Inflammatory macrophage treated with lipopolysaccharide for 4 hours (primary cell): ENCODE measurements at places on chromosomes 7 and 10.

GRCh38 chr10:21176934-21177480 lies 279.9 kb upstream of the NEBL start:
- no peak for DNase-seq

GRCh38 chr7:18119985-18120384 lies 92.3 kb upstream of the PRPS1L1 start:
- no peak for DNase-seq

DNA sequence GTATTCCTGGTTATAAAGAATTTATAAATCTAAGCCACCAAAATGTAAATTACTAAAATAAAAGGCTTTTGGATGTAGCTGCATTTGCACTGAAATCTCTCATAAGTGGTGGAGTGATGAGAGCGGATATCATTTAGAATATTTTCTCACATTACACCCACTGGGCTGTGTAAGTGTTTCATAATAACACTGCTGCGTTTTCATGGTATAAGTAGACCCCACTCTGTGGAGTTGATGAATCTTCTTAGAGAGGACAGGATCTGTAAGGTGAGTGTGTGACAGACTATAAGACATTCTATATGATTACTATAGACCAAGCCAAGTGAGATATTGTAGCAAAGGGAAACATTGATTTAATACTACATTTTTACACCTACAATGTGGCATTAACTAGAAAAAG lies 1024.1 kb upstream of the LRRN3 start:
- DNase-seq = no peak

- no peak for DNase-seq
These were observed 112.5 kb downstream of the SVIL start for GRCh38 chr10:29522061-29522855.

DNA sequence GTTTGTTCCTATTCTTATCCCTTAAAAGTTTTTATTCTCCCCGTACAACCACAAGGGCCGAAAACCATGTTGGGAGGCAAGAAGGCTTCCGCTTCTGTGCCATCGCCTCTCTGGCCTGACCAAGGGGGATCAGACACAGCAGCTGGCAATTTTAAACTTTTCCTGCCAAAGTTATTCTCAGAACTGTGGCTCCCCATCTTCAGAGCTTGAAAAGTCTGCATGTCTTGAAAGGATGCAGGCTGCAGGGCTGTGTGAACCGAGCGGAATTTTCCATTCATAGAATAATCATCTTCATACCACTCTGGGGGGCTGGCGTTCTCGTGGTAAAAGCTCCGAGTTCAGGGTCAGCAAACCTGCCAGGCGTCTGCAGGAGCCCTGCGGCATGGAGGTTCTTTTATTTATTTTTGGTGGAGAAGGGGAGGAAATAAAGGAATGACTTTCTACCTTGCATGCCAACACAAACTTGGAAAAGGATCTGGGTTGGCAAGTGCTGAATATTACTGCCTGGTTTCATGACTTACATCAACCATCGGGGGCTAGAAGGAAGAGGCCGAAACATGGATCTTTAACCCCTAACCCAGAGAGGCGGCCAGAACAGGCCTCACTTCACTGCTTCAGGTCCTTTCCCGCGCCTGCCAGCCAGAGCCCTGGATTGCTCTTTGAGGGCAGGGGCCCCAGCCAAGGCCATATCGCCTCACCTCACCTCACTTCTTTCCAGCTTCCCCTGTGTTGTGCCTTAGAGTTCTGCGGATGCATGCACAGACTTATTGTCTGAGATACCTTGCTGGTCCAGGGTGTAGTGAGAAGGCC lies 3.0 kb upstream of the NANOS1 start:
- no peak for DNase-seq

GRCh38 chr10:127922206-127922605 lies 15.3 kb downstream of the PTPRE start:
- DNase-seq = no peak

DNA sequence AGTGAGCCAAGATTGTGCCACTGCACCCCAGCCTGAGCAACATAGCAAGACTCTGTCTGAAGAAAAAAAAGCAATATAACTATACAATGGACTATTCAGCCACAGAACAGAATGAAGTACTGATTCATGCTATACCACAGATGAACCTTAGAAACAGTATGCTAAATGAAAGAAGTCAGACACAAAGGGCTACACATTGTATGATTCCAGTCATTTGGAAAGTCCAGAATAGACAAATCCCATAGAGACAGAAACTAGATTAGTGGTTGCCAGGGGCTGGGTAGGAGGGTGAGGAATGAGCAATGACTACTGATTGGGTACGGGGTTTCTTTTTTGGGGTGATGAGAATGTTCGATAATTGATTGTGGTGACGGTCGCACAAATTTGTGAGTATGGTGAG lies 9.6 kb upstream of the CFAP70 start:
- no peak for DNase-seq

GRCh38 chr7:91465595-91466061 lies 201.4 kb downstream of the FZD1 start:
- no peak for DNase-seq

DNA sequence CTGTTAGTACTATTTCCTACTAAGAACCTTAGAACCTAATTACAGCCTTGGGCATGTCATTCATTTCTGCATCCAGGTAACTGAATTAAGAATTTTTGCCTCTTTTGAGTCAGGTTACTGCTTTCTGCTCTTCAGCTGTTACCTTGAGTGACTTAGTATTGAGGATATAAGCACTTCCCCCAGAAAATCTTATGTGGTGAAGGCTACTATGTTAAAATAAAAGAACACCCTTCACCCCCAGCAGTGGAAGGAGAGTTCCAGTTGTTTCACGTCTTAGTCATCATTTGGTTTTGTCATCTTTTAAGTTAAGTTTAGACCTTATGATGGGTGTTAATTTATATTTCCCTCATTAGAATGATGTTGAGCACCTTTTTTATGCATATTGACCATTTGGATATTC lies 82.8 kb downstream of the GLCCI1 start:
- DNase-seq = no peak

- DNase-seq = no peak
These were observed 1.5 kb upstream of the EBLN1 start for GRCh38 chr10:22219308-22219707.
